ENCODE measurements at places on chromosomes 2 and 18. TPM values are rescaled to one million over a fixed set of nuclear protein-coding genes. Genes with fewer than 3 reads are reported as not detected.

APCDD1 gene
- total RNA-seq: not detected

UCN gene
- 1.6 TPM for total RNA-seq

GKN2 gene
- not detected for total RNA-seq

NMUR1 gene
- total RNA-seq: not detected

RPRM gene
- total RNA-seq: 0.14 TPM

EPB41L3 gene
- 1.1 TPM for total RNA-seq

TSGA10 gene
- 5.6 TPM for total RNA-seq

BOLL gene
- total RNA-seq: not detected

GREB1L gene
- not detected for total RNA-seq

SGPP2 gene
- 3.1 TPM for total RNA-seq

GYPC gene
- total RNA-seq: 179 TPM

SIX2 gene
- total RNA-seq: not detected

KANSL1L gene
- total RNA-seq: 3.7 TPM

CPLX4 gene
- not detected for total RNA-seq

- peak; percentile 23 for DNase-seq
Observed at GRCh38 chr18:5628512-5629255, 84.9 kb upstream of the EPB41L3 start.

DNA sequence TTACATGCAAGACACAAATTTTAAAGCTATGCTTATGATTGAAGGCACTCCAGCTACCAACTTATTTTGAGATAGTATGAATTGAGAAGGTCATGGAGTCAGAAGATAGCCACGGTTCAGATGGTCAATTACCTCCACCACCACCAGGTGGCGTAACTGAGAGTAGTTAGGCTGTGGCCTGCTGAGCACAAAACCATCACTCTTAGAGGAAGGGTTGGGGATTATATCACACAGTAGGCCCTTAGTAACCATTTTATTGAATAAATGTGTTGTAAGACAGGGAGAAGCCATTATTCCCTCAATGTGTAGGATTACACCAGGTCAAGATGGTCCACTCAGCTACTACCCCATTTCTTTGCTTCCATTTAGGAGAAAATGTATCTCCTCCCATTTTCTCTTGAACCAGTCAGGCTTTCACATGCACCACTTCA is 18.8 kb downstream of the KLHL41 start:
- DNase-seq: peak; percentile 66

GRCh38 chr2:238157506-238158017 is 1.2 kb upstream of the ERFE start:
- DNase-seq: no peak

- DNase-seq: no peak
Observed at GRCh38 chr2:96506907-96507240, 1.7 kb upstream of the NEURL3 start.

DNA sequence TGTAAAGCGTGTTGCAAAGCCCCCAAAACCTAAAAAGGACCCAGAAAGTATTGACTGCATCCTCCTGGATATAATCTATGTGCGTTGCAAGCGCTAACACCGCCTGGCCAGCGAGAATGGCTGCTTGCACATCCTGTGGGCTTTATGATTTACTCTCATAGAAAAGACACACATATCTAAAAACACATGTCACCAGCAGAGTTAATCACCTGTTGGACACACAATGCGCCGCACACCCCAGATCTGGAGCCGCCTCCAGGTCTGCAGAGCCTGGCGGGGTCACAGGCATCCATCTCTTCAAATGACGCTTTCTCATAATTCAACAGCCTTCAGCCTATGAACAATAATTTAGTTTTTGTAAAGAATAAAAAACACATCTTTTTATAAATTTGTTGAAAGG is 186.5 kb downstream of the RTP5 start:
- DNase-seq: no peak

DNA sequence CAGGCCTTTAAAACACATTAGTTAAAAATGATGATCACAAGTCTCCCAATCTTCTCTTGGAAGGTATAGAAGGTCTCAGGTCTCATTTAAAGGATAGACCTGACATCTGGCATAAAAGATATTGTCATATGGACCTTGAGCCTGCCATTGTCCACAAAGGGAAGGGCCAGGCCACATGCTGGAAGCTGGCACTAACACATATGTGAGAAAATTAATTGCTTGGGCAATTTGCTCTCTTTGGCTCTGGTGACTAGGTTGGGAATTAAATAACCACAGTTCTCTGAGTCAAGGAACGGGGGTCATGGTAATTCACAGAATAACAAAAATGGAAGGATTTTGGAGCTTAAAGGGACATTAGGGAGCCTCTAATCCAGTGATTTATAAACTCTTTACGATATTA is 727.3 kb downstream of the BCL11A start:
- DNase-seq: no peak

GRCh38 chr2:111119822-111120252 is 877 bp upstream of the BCL2L11 start:
- peak; percentile 17 for DNase-seq

DNA sequence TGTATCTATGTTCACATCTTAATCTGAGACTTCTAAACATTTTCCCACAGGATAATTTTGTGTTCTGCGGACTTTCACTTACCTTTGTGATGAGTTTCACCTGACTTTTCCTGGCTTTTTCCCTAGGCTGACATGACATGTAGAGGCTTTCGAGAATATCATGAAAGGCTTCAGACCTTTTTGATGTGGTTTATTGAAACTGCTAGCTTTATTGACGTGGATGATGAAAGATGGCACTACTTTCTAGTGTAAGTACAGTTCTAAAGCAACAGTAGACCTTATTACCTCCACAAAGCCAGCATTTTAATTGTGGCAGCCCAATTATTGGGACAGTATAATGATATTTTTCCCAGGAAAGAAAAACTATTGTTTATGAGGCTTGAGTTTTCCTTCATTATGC is 34.1 kb upstream of the METAP1D start:
- no peak for DNase-seq

- DNase-seq: no peak
Observed at GRCh38 chr2:240155048-240155744, 14.7 kb upstream of the OTOS start.

DNA sequence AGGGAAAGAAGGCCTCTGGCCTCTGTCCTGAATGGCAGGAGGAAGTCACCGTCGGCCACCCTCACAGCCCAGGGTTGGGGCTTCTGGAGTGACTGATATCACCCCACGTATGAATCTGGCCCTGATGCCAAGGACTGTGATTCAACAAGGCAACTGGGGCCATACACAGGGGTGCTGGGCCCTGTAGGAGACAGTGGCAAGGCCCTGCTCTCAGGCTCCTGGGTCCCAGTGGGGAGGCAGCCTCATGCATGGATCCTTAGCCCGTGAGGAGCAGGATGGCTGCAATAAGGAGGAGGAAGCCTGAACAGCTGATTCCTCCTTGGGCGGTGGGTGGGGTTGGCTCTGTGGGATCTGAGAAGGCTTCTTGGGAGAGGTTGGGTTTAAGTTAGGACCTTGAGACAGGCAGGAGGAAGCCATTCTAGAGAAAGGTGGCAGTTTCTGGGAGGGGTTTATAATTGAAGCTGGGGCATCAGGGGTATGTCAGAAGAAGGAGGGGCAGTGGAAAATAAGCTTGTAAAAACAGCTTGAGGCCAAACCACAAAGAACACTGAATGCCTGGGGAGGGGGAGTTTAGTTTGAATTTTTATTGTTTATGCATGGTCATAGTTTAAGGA is 42.8 kb upstream of the LAPTM4A start:
- DNase-seq: no peak

GRCh38 chr2:31235504-31235902 is 1.6 kb downstream of the EHD3 start:
- no peak for DNase-seq

GRCh38 chr18:25329783-25330182 is 22.2 kb downstream of the ZNF521 start:
- no peak for DNase-seq

GRCh38 chr2:241063587-241063986 is 38.5 kb downstream of the MTERF4 start:
- no peak for DNase-seq

DNA sequence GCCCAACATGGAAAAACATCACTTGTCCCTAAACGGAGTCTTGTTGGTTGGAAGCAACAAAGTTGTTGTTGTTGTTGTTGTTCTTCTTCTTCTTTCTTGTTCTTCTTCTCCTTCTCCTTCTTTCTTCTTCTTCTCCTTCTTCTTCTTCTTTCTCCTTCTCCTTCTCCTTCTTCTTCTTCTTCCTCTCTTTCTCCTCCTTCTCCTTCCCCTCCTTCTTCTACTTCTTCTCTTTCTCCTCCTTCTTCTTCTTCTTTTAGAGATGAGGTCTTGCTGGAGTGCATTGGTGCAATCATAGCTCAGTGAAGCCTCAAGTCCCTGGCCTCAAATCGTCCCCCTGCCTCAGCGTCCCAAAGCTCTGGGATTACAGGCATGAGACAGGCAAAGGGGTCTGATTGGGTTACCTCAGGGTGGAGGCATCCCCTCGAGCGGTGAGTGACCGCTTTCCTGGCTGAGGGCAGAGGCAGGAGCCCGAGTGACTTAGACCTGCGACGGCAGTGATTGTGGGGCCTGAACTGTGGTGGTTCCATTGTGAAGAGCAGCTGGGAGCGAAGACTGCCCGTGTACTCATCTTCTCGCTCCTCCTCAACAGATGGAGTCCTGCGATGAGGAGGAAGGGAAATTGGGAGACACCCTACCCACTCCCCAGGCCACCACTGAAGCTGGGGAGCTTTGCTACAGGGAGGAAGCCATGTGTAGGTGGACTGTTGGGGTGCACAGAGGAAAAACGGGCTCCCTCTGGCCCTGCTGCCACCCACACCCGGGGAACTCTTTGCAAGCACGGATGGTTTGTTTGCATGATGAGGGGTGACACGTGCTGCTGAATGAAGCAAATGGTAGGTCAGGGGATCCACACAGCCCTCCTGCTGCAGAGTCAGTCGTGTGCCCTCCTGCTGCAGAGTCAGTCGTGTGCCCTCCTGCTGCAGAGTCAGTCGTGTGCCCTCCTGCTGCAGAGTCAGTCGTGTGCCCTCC is 7.0 kb upstream of the PER2 start:
- DNase-seq: no peak

DNA sequence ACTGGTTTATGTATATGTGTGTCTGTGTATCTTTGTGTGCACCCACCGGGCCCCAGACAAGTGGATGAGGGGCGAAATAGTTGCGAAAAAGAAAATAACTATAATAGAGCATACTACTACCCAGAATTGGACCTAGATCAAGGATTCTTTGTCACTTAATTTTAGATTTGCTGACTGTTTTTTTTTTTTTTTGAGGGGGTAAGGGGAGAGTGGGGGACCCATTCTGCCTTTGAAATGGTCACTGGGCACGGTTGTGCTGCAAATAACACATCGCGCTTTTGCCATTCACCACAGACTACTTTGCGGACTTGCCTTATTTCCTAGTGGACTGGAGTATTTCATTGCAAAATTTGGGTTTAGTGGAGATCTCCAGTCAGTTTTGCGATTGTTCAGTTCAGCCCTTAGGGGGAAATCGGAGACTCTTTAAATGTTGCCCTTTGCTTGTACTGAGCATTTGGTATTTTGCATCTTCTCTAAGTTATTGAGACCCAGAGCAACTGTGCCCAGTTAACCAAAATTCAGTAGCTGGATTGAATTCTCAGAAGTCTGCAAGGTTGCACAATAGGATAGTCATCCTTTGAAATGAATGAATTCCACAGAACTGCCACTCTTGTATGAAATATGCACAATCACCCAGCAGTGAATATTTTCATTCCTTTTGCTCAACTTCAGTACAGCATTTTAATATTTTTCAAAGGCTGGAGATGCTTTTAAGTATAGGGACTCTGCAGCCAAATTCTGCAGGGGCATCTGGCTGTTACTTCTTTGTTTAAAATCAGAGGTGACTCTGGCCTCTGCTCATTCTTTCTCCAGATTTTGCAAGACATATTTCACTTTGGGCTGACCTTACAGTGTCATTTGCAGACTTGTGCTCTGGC is 2.9 kb downstream of the TRIB2 start:
- no peak for DNase-seq

GRCh38 chr2:195486987-195487644 is 169.9 kb upstream of the SLC39A10 start:
- DNase-seq: peak; percentile 2

- DNase-seq: no peak
Observed at GRCh38 chr2:240960971-240961876, 37.2 kb upstream of the SNED1 start.

DNA sequence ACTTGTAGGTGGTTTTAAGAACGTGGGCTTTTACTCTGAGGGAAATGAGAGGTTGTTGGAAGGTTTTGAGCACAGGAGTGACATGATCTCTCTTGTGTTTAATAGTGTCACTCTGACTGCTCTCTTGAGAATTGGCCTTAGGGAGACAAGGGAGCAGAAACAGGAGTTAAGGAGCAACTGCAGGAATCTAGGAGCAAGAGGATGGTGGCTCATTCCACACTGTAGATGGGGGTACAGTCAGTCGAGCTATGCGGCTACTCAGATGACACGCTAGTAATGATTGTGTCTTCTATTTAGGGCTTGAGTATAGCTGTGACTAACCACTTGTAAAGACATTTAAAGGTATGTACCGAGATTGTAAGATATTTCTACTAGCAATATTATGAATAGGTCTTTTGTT is 87.4 kb downstream of the RPRM start:
- no peak for DNase-seq

- DNase-seq: no peak
Observed at GRCh38 chr2:13480057-13480456, 763.3 kb downstream of the TRIB2 start.

DNA sequence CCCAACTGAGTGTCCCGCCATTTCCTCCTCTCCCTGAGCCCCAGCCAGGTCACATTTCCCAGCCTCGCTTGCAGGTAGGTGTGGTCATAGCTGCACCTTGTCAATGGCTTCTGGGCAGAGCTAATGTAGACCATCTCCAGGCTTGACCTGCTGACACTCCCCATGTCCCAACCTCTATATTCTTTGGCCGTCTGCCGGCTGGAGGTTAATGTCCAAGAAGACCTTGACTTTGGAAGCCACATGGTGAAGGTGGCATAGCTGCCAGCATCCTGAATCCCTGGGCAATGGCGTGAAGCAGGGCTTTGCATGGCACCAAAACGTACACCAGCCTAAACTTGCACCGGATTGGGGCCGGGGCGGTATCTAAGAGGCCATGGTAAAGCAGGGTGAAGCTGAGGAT is 88.3 kb downstream of the SPP2 start:
- no peak for DNase-seq

GRCh38 chr18:63683890-63684289 is 18.9 kb upstream of the SERPINB11 start:
- DNase-seq: no peak

DNA sequence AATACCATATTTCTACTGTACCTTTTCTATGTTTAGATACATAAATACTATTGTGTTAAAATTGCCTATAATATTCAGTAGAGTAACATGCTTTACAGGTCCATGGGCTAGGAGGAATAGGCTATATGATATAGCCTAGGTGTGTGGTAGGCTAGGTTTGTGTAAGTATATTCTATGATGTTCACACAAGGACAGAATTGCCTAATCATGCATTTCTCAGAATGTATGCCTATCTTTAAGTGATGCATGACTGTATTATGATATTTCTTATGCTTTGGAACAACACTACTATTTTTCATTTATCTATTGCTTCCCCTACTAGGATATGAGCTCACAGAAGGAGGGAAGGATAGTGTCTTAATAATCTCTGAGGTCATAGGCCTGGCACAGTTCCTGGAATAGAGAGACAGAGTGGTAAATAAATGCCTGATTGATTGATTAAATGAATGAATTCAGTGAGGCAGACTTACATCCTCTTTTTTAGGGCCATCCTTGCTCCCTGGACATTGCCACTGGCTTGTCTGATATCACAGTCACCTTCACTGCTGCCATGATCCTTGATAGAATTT is 121.0 kb downstream of the MYO3B start:
- DNase-seq: no peak

- no peak for DNase-seq
Observed at GRCh38 chr2:129460299-129461198, 518.9 kb upstream of the RAB6C start.

- DNase-seq: no peak
Observed at GRCh38 chr2:239259603-239260298, 141.1 kb downstream of the HDAC4 start.

- no peak for DNase-seq
Observed at GRCh38 chr2:233822101-233822771, 32.1 kb downstream of the HJURP start.

Measured in activated naive CD8-positive, alpha-beta T cell treated with anti-CD3 and anti-CD28 coated beads for 36 hours (primary cell).